NCI-H187 treated with DMSO at 0.1 percent for 48 hours (cell line): ENCODE measurements at places on chromosomes 1 and 21.

GRCh38 chr1:213983493-213984386 lies 4.0 kb upstream of the PROX1 start:
- DNase-seq: no peak

GRCh38 chr1:3015744-3016143 lies 5.5 kb upstream of the ACTRT2 start:
- no peak for DNase-seq

DNA sequence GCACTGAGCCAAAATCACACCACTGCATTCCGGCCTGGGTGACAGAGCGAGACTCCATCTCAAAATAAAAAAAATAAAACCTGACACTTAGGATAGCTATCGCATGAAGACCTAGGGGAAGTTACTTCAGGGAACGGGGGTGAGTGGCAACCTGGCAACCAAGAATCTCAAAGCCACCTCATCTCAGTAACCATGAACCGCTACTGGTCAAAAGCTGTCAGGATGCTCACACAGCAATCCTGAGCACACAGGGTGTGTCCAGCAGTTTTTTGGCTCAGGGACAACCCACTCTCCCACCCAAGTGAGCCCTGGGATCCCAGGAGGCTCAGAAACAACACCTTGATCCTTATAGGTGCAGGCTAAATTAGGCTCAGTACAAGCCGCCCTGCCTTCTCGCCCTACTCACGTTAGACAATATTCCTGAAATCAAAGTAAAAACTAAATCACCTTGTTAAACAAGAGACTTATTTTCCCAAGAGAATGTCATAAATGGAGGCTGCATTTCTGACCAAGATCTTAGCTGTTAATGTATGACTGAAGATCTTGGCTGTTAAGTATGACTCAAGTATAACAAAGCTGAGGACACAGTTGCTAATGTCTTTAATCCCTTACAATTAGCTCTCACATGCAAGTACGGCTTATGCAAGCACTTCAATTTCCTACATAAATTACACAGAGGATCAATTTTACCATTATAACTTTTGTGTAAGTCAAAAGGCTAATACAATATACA lies 48.3 kb upstream of the NADK start:
- DNase-seq: no peak

GRCh38 chr1:67347688-67348472 lies 40.2 kb downstream of the IL12RB2 start:
- DNase-seq: no peak
